ENCODE measurements at places on chromosomes 2 and 18. TPM values are rescaled to one million over a fixed set of nuclear protein-coding genes. Genes with fewer than 3 reads are reported as not detected.

DNA sequence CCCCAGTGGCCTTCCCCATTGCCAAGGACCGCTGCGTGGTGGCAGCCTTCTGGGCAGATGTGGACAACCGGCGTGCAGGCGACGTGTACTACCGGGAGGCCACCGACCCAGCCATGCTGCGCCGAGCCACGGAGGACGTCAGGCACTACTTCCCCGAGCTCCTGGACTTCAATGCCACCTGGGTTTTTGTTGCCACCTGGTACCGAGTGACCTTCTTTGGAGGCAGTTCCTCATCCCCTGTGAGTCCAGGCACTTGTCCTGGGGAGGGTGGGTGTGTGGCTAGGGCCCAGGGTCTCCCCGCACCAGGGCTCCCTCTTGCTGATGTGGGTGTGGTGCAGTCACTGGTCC, 31.9 kb downstream of the SNED1 start:
- no peak for DNase-seq
- H3K27me3 ChIP-seq = no peaks in the 10 kb centered on the region
- no peaks in the 10 kb centered on the region for H3K36me3 ChIP-seq

DNA sequence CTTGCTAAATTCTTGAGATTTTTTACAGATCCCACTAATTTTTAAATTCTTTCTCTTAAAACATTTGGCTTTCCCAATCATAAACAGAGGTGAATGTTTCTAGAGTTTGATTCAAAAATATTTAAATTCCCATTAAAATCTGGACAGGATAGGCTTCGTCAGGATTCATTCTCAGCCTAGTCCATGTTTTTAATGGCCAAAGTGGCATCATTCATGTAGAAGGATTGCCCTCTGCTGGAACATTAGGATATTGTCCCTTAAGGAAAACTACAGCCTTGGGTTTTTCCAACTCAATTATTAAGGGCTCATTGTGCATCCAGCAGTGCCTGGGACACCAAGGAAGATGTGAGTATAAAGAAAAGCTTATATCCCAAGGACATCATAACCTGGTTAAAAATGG, 71.7 kb downstream of the TPGS2 start:
- no peaks in the 10 kb centered on the region for H3K36me3 ChIP-seq
- no peak overlapping the region for H3K27ac ChIP-seq
- H3K4me1 ChIP-seq = no peaks in the 10 kb centered on the region
- DNase-seq = peak; percentile 13
- no peaks in the 10 kb centered on the region for H3K27me3 ChIP-seq
- no peak overlapping the region for H3K4me3 ChIP-seq

- no peak for DNase-seq
- no peak overlapping the region for H3K27ac ChIP-seq
- no peak overlapping the region for H3K4me3 ChIP-seq
- peaks cover 40% of the 10 kb centered on the region for H3K4me1 ChIP-seq
- H3K27me3 ChIP-seq = no peaks in the 10 kb centered on the region
Measured at GRCh38 chr2:218229239-218229638, 12.2 kb downstream of the ARPC2 start.

DNA sequence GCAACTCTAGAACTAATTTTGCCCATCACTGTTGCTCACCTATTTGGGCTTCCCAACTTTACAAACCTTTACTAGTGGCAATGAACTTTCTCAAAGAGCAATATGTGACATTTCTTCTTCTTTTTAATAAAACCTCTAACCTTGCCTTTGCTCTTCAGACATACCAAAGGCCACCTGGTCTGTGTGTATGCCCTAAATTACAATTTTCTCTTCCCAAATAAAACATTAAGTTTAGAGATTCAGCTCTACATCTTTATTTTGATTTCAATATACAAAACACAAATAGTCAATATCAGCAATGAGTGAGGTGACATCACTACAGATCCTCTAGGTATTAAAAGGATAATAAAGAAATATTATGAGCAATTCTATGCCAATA, 35.1 kb upstream of the MYCN start:
- no peaks in the 10 kb centered on the region for H3K27me3 ChIP-seq
- no peaks in the 10 kb centered on the region for H3K36me3 ChIP-seq
- no peak overlapping the region for H3K4me3 ChIP-seq
- no peak for DNase-seq

DNA sequence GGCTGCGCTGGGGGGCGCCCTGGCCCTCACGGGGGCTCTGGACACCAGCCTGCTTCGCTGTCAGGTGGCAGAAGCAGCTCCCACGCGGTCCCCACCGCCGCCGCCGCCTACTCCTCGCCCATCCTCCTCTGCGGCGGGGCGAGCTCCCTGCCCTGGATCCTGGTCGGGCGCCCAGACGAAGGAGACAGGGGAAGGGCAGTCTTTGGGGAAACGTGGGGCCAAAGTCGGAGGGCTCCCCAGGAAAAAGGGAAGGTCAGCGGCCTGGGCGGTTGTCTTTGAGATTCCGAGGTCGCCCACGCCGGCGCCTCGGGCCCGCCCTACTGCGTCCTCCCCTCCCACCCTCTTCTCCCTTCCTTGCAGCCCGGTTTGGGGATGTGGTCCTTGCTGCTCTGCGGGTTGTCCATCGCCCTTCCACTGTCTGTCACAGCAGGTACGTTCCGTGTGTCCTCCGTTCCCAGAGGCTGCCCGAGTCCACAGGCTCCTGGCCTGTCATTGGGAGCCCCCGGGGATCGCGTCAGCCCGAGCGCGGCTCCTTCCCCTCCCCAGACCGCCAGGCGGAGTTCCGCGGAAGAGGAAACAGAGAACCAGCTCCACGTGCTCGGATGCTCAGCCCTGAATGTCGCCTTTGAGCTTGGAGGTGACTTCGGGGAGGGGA, 800 bp downstream of the IL1RL2 start:
- no peaks in the 10 kb centered on the region for H3K36me3 ChIP-seq
- H3K27ac ChIP-seq = no peak overlapping the region
- H3K4me1 ChIP-seq = peaks cover 14% of the 10 kb centered on the region
- no peak overlapping the region for H3K4me3 ChIP-seq

The SPHKAP gene
- not detected for total RNA-seq

The LRRTM1 gene
- total RNA-seq = not detected

The QPCT gene
- 4.7 TPM for total RNA-seq

All from Caco-2 (cell line).